ENCODE measurements at places on chromosomes 6 and 20.

GRCh38 chr20:6482486-6482885 is 285.0 kb upstream of the BMP2 start:
- DNase-seq: no peak

DNA sequence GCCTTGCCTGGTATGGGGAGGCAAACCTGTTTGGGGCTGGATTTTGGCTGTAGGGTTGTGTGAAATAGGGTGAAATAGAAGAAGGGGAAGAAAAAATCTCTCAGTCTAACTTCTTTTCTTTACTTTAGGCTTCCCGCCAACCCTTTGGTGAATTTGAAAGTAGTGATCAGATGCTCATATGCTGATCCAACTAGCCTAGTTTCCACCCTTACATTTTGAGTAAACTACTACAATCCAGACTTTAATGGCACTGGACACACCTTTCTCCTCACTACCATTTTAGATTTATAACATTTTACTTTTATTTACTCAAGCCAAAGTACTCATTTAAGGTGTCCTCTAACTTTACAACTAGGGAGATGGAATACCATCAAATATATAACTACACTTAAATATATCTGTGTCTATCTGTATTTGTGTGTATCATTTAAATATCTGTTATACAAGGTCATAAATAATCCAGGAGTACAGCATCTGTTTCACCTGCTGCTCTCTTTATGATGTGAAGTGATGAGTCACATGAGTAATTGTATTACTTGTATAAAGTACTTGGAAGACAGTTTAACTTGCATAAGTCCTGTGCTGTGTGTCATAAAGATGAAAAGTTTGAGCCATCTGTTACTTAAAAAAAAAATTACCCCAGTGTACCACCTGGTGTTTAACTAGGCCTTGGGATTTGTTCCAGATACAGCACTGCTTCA is 172.1 kb downstream of the CDKAL1 start:
- DNase-seq: no peak

GRCh38 chr20:347317-347639 is 367 bp downstream of the NRSN2 start:
- DNase-seq: no peak

- DNase-seq: no peak
Observed at GRCh38 chr20:50107796-50108331, 5.1 kb downstream of the UBE2V1 start.

- no peak for DNase-seq
Observed at GRCh38 chr20:9571783-9572182, 57.4 kb downstream of the LAMP5 start.

GRCh38 chr20:47606414-47606982 is 104.8 kb downstream of the NCOA3 start:
- no peak for DNase-seq

GRCh38 chr6:159665868-159666635 is 27.0 kb downstream of the SOD2 start:
- no peak for DNase-seq

- no peak for DNase-seq
Observed at GRCh38 chr6:77055711-77056110, 407.6 kb downstream of the HTR1B start.

DNA sequence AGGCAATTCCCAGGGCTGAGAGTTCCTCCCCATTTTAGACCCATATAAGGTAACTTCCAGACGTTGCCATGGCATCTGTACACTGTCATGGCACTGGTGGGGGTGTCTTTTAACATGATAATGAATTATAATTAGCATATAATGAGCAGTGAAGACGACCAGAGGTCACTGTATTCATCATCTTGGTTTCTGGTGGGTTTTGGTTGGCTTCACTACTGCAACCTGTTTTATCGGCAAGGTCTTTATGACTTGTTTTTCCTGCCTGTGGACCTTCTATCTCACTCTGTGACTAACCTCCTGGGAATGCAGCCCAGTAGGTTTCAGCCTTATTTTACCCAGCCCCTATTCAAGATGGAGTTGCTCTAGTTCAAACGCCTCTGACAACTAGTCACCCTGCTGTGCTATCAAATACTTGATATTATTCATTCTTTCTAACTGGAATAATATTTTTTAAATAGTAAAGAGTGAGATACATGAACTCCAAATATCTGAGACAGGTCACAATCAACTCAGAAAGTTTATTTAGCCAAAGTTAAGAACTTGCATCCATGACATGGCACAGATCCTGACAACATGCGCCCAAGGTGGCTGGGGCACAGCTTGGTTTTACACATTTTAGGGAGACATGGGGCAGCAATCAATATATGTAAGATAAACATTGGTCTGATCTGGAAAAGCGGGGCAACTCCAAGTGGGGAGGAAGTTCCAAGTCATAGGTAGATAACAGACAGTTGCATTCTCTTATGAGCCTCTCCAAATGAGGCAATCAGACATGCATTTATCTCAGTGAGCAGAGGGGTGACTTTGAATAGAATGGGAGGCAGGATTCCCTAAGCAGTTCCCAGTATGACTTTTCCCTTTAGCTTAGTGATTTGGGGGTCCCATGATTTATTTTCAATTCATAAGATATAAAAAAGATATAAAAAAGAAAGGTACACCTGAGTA is 1.2 kb upstream of the UFL1 start:
- no peak for DNase-seq

- no peak for DNase-seq
Observed at GRCh38 chr20:60062431-60063047, 104.3 kb downstream of the CDH26 start.

- no peak for DNase-seq
Observed at GRCh38 chr6:13014504-13015378, 298.2 kb downstream of the PHACTR1 start.

DNA sequence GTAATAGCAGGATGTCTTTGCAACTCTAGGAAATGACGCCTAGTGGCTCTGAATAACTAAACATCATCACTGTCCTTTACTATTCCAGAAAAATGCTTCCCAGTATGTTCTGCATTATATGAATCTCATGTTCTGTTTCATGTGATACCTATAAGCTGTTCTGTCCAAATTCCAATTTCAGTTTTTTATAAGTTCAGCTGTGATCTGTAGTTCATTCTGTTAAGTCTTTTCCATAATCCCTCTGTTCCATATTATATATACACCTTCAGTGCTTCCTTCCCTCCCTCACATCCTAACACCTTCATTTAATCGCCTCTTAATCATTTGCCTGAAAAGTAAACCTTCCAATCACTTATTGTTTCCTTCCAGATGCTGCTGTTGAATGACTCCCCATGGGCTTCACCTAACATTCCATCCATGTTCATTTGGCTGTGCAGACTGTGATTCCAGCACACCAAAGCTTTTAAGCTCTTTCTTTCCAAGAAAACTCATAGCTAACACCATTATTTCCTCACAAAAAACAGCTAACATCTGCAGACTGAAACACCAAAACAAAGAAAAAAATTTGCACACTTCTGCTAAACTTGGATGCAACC is 18.6 kb downstream of the HMGCLL1 start:
- no peak for DNase-seq

Data from stimulated activated CD4-positive, alpha-beta T cell treated with anti-CD3 and anti-CD28 coated beads, Interleukin-4, amount 100 ng/mL, for 24 hours (primary cell).